ENCODE measurements at places on chromosomes 2 and 18.

- no peak for DNase-seq
Measured at GRCh38 chr18:24814521-24814920, 354.1 kb downstream of the HRH4 start.

GRCh38 chr2:190891372-190891771, 10.8 kb downstream of the GLS start:
- DNase-seq: no peak

- DNase-seq: no peak
Measured at GRCh38 chr2:28451793-28452533, 43.9 kb upstream of the PLB1 start.

GRCh38 chr18:3060667-3061580, 48.0 kb upstream of the LPIN2 start:
- DNase-seq: no peak

GRCh38 chr2:136238286-136239078, 120.5 kb upstream of the CXCR4 start:
- DNase-seq: no peak

DNA sequence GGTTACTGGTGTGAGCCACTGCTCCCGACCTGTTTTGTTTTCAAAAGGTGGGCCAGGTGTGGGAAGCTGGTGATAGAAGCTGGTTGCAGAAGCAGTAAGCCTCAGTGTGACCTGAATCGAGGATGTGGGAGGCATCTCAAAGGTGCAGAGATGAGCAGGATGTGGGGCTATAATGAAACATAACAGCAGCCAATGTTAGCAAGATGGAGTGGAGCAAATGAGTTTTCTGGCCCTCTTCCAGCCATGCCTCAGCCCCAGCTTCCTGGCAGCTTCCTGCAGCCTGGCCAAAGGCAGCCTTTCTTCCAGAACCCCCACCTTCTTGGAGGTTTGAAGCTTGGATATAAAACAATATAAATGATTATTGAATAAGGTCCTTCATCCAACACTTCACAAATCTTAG, 184.8 kb downstream of the NCK2 start:
- no peak for DNase-seq

Measured in stimulated activated CD8-positive, alpha-beta memory T cell treated with anti-CD3 and anti-CD28 coated beads, Interleukin-7, amount 100 ng/mL, for 1 hour (primary cell).